IMR-90 (cell line): ENCODE measurements at places on chromosomes 12 and 14. TPM values are rescaled to one million over a fixed set of nuclear protein-coding genes. Genes with fewer than 3 reads are reported as not detected.

DNA sequence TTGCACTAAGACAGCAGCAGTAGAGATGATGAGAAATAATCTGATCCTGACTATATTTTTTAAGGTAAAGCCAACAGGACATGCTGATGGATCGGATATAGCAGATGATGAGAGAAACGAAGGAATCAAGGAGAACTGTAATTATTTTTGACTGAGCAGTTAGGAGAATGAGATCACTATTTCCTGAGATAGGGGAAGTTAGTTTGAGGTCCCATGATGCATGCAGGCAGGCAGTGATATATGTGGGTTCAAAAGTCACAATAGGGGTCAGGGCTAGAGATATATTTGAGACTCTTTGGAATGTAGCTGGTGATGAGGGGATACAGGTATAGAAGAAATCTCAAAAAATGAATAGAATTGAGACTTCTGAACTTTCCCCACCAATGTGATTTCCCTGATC lies 107.6 kb downstream of the GTF2A1 start:
- no peaks in the 10 kb centered on the region for H3K4me1 ChIP-seq
- H3K27ac ChIP-seq, result no peak overlapping the region
- H3K27me3 ChIP-seq, result no peaks in the 10 kb centered on the region
- H3K4me3 ChIP-seq, result no peak overlapping the region
- no peaks in the 10 kb centered on the region for H3K36me3 ChIP-seq

Gene SDSL
- total RNA-seq, result 5.6 and 6.3 TPM in 2 replicates

GRCh38 chr12:3436461-3437065 lies 54.4 kb upstream of the PRMT8 start:
- H3K4me1 ChIP-seq, result no peaks in the 10 kb centered on the region
- no peaks in the 10 kb centered on the region; the same call in 1 of the 2 replicates for H3K27me3 ChIP-seq
- DNase-seq, result no peak
- no peak overlapping the region for H3K27ac ChIP-seq
- no peaks in the 10 kb centered on the region for H3K36me3 ChIP-seq

- H3K27me3 ChIP-seq, result no peaks in the 10 kb centered on the region
- no peaks in the 10 kb centered on the region for H3K36me3 ChIP-seq
- DNase-seq, result no peak
- no peak overlapping the region for H3K27ac ChIP-seq
- H3K4me1 ChIP-seq, result 0 out of 2 replicates have a peak, but pooled peaks cover 2% of the 10 kb centered on the region
- no peak overlapping the region for H3K4me3 ChIP-seq
Measured at GRCh38 chr12:25256826-25257225, 6.1 kb upstream of the KRAS start.

- H3K4me1 ChIP-seq, result peaks cover 20% of the 10 kb centered on the region
- DNase-seq, result no peak
- H3K27me3 ChIP-seq, result no peaks in the 10 kb centered on the region
- peak overlapping the region; percentile 66 for H3K4me3 ChIP-seq
- peak overlapping the region; percentile 95 for H3K27ac ChIP-seq
Measured at GRCh38 chr12:54358191-54358944, 5.9 kb downstream of the GPR84 start.

Gene LRIG3
- total RNA-seq, result 63.9 and 71.2 TPM in 2 replicates

DNA sequence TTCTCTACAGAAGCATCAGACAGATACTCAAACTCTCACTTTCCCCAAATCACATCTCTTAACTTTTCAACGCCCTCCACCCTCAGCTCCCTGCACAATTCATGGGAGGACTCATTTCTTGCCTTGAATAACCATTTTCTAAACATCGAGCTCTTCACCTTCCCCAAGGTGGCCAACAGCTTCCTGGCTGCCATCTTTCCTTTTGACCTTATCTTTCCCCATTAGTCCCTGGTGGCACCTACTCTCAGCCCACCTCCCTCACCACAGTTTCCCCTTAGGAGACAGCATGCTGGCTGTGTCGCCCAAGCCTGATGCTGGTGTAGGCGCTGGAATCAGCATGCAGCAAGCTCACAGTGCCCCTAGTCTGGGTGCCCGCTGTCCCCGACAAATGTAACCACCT lies 8.4 kb upstream of the OAS1 start:
- H3K36me3 ChIP-seq, result no peaks in the 10 kb centered on the region
- no peaks in the 10 kb centered on the region for H3K4me1 ChIP-seq
- DNase-seq, result no peak
- H3K27ac ChIP-seq, result no peak overlapping the region

DNA sequence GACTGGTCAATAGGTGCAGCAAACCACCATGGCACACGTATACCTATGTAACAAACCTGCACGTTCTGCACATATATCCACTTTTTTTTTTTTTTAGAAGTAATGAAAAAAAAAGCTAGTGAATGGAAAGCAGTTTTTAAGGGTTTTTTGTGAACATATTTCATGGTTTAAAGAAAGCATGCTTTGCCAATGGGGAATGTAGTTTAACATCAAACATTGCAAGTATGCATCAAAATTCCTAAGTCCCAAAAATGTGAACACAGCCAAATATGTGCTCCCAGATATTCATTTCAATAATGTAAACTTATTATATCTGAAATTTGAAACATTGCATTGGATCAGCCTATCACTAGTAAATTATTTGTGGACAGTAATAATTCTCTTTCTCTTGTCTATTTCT lies 710.4 kb upstream of the FLRT2 start:
- no peaks in the 10 kb centered on the region for H3K27me3 ChIP-seq
- no peak overlapping the region for H3K27ac ChIP-seq
- H3K4me3 ChIP-seq, result no peak overlapping the region

DNA sequence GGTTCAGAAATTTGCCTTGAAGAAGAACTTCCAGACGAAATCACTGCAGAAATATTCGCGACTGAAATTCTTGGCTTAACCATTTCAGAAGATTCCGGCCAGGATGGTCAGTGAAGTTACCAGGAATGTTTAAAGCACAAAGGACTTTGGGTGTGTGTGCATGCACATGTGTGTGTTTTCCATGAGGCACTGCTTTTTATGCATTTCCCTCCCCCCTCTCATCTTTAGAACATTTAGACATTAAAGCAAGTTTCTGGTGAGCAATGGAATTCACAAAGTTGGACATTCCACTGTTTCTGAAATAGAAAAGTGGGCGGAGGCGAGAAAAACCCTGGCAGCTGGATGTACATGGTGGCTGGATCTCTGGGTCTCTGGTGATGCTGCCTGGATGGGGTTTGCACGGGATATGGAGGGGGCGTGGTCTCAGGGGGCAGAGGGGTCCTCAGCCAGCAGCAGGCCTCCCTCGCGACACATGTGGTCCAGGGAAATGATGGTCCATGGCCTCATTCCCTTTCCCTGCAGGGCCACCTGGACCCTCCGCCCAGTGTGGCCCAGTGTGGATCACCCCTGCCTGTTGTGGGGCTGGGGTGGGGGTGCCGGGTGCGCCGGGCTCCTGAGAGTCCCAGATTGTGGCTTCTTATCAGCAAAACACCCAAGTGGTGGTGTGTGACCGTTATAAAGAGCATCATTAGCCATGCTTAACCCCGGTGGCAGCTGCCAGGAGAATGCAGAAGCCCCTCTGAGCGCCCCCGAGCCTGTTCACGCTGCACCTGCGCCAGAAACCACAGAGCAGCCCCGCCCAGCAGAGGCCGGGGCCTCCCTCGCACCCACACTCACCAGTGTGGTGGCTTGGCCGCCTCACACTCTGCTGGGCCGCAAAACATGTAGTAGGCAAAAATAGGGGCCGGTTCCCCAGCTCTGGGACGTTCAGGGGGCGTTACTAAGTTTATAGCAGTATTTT lies 17.8 kb upstream of the BCL7A start:
- no peak for DNase-seq
- no peak overlapping the region for H3K4me3 ChIP-seq

DNA sequence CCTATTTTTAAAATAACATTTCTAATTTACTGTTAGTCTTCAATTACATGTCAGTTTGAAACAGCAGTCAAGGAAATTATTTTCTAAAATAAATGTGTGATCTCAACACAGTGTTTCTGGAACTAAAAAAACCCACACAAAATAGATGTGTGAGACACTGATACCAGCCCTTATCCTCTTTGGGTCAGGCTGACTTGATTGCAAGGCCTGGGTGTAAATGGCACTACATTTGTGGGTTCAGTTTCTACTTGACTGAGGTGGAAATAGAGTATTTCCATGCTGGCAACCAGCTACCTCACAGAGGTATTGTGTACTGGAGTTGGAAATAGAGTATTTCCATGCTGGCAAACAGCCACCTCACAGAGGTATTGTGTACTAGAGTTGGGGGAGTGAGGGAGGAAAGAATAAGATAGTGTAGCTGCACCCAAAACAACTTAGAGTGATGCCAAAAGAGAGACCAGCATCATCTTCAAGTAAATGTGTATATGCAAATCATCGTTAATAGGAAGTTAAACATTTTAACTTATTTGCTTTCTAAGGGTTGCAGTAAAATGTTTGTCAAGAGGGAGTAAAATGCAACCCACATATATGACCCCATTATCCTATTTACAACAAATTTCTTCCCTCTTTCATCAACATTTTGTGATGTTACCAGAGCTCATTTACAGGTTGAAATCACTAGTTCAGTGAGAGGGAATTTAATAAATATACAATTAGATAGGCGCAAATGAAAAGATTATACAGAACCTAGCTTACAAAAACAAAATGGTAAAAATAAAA lies 10.7 kb upstream of the LYZ start:
- no peaks in the 10 kb centered on the region for H3K36me3 ChIP-seq
- H3K4me3 ChIP-seq, result no peak overlapping the region
- no peak overlapping the region for H3K27ac ChIP-seq
- no peaks in the 10 kb centered on the region for H3K4me1 ChIP-seq
- DNase-seq, result no peak

Gene OTX2
- total RNA-seq, result not detected in 2 replicates

GRCh38 chr12:100672075-100672592 lies 98.7 kb downstream of the GAS2L3 start:
- H3K4me1 ChIP-seq, result no peaks in the 10 kb centered on the region
- H3K27me3 ChIP-seq, result peaks cover 3% of the 10 kb centered on the region
- no peak overlapping the region for H3K27ac ChIP-seq
- DNase-seq, result no peak

- no peak overlapping the region for H3K4me3 ChIP-seq
- H3K36me3 ChIP-seq, result no peaks in the 10 kb centered on the region
- H3K27ac ChIP-seq, result no peak overlapping the region
- no peaks in the 10 kb centered on the region for H3K4me1 ChIP-seq
- DNase-seq, result no peak
- no peaks in the 10 kb centered on the region; the same call in 1 of the 2 replicates for H3K27me3 ChIP-seq
Measured at GRCh38 chr12:114152890-114153289, 186.8 kb upstream of the RBM19 start.

DNA sequence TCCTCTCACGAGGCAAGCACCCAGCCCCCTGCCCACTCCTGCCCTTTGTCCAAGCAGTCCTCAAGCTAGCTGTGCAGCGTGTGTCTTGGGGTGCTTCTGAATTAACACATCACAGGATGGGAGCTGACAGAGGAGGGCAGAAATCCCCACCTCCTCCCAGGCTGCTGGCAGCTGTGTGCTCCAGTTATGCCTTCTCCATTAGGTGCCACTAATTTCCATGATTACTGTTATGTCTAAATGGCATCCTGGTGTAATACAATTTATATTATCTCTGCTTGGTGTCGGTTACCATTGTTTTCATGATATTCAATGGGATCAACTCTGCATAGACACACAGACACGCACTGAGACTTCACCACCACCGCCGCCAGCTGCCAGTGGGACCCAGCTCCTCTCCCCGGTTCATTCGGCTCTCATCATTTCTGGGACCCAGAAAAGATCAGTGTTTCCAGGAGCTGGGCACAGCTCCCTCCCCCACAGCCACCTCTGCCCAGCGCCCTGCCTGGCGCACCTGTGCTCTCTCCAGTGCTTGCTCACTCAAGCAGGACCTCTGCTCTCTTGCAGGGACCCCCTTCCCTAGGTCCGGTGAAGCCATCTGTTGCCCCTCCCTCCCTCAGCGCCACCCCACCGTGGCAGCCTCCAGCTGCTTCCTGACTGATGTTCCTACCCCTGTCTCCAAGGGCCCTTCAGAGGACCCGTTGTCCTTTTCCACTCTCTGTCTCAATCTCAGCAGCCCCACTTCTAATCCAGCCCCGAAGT lies 167.5 kb upstream of the FKBP4 start:
- no peaks in the 10 kb centered on the region; the same call in 1 of the 2 replicates for H3K27me3 ChIP-seq
- H3K27ac ChIP-seq, result no peak overlapping the region
- no peak for DNase-seq
- H3K4me1 ChIP-seq, result no peaks in the 10 kb centered on the region

GRCh38 chr12:15633201-15633600 lies 156.0 kb downstream of the EPS8 start:
- no peak overlapping the region for H3K4me3 ChIP-seq
- no peak overlapping the region for H3K27ac ChIP-seq
- DNase-seq, result no peak
- no peaks in the 10 kb centered on the region for H3K27me3 ChIP-seq
- H3K4me1 ChIP-seq, result peaks cover 26% of the 10 kb centered on the region

GRCh38 chr12:69484428-69484827 lies 14.2 kb downstream of the FRS2 start:
- H3K27me3 ChIP-seq, result no peaks in the 10 kb centered on the region
- no peak overlapping the region for H3K27ac ChIP-seq
- DNase-seq, result no peak
- H3K4me1 ChIP-seq, result no peaks in the 10 kb centered on the region
- no peaks in the 10 kb centered on the region for H3K36me3 ChIP-seq

GRCh38 chr12:87923361-87923760 lies 105.8 kb downstream of the C12orf50 start:
- H3K27me3 ChIP-seq, result no peaks in the 10 kb centered on the region
- no peak overlapping the region for H3K27ac ChIP-seq
- H3K4me1 ChIP-seq, result peaks cover 4% of the 10 kb centered on the region; the same call in 1 of the 2 replicates
- DNase-seq, result no peak

Gene C12orf54
- total RNA-seq, result not detected in 2 replicates

DNA sequence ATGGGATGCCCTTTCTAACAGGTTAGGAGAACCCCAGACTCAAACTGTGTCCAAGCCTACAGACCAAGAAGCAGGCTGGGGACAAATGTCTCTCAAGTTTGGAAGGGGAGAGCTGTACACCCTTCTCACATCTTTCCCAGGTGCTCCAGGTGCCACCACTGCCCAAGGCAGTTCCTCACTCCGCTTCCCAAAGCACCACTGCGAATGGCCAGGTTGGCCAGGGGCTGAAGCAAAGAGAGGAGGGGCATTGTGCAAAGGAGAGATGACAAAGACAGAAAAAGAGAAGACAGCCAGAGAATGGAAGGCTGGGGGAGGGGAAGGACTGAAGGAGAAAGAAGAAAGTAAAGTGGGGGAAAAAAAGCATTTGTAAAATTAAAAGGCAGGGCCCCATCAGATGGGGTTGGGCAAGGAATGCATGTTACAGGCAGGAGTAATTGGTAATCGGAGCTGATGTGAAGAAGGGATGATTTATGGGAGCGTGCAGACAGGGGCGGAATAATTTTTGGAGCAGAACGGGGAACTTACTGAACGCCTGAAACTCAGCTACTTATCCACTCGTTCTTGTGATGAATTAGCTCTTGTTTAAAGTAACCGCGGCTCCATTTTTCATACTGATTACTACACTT lies 165.8 kb downstream of the ESRRB start:
- DNase-seq, result no peak
- no peaks in the 10 kb centered on the region for H3K36me3 ChIP-seq
- H3K27me3 ChIP-seq, result no peaks in the 10 kb centered on the region
- H3K4me3 ChIP-seq, result no peak overlapping the region

- DNase-seq, result no peak
- H3K27ac ChIP-seq, result no peak overlapping the region
- H3K27me3 ChIP-seq, result no peaks in the 10 kb centered on the region
- H3K36me3 ChIP-seq, result no peaks in the 10 kb centered on the region
- no peaks in the 10 kb centered on the region for H3K4me1 ChIP-seq
- no peak overlapping the region for H3K4me3 ChIP-seq
Measured at GRCh38 chr12:130945786-130946492, 7.8 kb upstream of the ADGRD1 start.
